ENCODE measurements at places on chromosomes 6 and 20.

GRCh38 chr6:128235556-128235955 lies 284.8 kb downstream of the PTPRK start:
- peak; percentile 2 for DNase-seq

- no peak for DNase-seq
Measured at GRCh38 chr6:38495518-38495917, 144.2 kb downstream of the BTBD9 start.

- DNase-seq = no peak
Measured at GRCh38 chr20:43798291-43799149, 71.7 kb upstream of the GTSF1L start.

- no peak for DNase-seq
Measured at GRCh38 chr6:2840749-2841061, 958 bp downstream of the SERPINB1 start.

GRCh38 chr6:155079985-155080452 lies 84.9 kb downstream of the TIAM2 start:
- DNase-seq = no peak

- DNase-seq = no peak
Measured at GRCh38 chr6:100464903-100465700, at the start of gene SIM1. Gene SIM1, minus strand, starts transcription at chr6:100464921. Its CDS starts 1,453 bp downstream, at chr6:100463468.

DNA sequence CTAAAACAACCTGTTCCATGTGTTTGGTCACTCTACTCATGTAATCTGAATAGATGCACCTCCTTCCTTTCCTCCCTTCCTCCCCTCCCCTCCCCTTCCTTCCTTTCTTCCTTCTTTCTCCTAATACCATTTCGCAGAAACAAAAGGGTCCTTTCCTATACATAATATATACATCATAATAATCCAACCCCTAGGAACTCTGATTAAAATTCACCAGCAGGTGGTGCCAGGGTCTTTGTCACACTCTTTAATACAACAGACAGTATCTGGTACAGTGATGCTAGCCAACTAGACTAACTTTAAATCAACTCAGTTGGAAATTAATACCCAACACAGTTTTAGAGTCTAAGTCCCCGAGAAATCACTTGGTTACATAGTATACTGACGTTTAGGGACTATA lies 181.2 kb upstream of the SHLD1 start:
- peak; percentile 22 for DNase-seq

DNA sequence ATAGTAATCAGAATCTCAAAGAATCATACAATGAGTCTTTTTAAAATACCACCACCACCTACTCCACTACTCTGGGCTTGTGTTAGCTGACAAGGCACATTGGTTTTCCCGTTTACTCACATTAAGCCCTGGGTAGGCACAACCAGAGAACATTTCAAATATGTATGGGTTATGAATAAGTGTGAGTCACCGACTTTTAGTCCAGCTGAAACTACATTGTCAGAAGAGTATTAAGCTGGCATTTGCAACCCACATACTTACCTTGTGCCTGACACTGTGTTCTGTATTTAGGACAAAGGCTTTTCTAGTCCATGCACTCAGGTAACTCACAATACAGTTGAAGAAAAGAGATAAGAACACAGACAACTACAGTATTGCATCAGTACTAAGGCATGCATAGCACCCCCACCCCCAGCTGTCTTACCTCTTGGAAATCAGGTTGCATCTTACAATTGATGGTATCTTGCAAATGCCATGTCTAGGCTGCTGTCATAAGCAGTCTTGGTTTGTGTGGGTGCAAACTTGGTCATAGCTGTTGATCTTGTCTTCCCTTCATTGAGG lies 40.3 kb upstream of the AHI1 start:
- DNase-seq = no peak

- no peak for DNase-seq
Measured at GRCh38 chr20:20821484-20822260, 109.2 kb upstream of the RALGAPA2 start.

- DNase-seq = no peak
Measured at GRCh38 chr20:60304931-60305330, 346.7 kb downstream of the CDH26 start.

- no peak for DNase-seq
Measured at GRCh38 chr20:33394718-33395117, 6.6 kb downstream of the CDK5RAP1 start.

DNA sequence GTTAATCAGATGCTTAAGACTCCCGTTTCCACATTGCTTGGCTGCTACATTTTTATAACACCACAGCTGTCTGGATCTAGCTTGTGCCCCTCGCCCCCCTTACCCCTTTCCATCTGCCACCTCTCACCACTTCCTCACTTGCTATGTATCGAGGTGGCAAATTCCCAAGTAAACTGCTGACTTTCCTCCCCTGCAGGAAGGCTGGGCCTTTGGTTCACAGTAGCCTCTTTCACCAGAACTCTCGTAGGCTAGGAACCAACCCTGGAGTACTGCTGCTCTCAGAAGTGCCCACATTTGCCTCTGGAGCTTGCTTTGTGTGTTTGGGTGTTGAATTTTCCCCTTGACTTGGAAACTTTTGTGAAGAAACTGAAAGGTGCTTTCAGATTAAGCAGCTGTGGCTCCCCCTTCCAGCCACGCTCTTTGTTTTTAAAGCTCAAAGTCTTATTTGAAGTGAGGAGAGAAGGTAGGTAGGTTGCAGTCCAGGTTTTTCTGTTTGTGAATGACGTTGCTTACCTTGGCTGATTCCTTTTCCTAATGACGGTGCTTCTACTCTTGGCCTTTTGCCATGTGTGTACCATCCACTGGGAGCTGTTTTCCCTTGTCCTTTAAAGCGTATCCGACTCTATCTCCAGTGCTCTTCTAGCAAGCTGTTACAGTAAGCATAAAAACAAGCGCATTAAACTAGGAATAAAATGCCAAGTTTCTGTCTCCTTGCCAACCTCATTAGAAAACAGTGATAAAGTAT lies 90.4 kb downstream of the CARMIL1 start:
- DNase-seq = no peak

- DNase-seq = no peak
Measured at GRCh38 chr6:97812940-97813339, 529.9 kb upstream of the MMS22L start.

DNA sequence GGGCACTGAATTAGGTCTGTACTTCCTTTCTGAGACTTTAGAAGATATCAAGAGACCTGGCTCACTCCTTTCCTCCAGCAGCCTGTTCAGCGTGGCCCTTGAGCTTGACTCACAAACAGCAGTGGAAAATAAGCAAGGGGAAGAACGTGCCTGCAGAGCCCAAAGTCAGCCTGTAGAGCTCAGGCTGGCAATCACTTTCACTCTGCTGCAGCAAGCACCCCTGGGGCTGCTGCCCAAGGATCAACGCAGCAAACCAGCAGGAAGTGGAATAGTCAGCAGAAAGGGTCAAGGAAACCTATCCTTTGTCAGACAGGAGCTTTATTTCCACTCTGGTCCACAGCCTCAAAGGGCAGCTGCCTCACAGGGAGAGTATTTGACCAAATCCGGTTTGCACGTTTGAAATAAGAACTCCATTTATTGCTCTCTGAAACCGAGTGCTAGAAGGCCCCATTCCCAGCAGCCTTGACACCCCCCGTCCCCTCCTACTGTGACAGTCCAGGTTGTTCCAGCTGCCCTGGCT lies 77.4 kb downstream of the PRDM1 start:
- DNase-seq = no peak

- no peak for DNase-seq
Measured at GRCh38 chr20:16061351-16061750, 511.9 kb downstream of the KIF16B start.

DNA sequence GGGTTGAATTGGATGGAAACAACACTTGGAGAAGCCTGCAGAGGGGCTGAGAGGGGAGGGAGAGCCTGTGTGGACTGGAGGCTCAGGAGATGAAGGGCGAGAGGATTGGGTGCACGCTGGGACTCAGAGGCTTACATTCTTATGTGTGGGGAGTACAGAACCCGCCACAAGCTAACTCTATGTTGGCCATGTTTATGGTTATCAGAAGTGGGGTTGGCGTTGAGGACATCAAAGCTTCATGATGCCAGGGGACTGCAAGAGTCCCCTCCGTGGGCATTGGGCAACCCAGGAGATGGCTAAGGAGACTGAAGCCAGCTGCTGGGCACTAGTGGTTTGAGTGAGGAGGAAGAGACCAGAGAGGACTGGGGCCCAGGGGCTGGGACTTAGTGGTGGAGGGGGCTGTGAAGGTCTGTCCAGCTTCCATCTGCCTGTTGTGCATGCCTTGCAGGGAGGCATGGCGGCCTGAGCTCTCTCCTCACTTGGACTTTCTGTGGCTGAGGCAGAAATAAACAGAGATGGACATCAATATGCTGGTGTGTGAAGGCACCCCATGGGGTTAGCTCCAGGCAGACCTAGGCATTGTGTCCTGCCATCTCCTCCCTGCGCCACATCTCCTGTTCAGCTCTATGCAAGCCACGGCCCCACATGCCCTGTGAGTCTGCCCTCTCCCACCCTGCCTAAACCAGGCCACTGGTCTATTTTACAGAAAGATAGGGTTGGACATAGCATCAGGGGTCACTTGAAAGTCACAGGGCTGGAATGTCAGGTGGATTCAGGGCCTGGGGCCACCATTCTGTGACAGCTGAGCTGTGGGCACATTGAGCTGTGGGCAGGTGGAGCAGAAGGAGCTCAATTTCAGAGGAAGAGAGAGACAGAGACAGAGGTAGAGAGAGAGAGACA lies 61.6 kb downstream of the PHACTR3 start:
- DNase-seq = no peak

DNA sequence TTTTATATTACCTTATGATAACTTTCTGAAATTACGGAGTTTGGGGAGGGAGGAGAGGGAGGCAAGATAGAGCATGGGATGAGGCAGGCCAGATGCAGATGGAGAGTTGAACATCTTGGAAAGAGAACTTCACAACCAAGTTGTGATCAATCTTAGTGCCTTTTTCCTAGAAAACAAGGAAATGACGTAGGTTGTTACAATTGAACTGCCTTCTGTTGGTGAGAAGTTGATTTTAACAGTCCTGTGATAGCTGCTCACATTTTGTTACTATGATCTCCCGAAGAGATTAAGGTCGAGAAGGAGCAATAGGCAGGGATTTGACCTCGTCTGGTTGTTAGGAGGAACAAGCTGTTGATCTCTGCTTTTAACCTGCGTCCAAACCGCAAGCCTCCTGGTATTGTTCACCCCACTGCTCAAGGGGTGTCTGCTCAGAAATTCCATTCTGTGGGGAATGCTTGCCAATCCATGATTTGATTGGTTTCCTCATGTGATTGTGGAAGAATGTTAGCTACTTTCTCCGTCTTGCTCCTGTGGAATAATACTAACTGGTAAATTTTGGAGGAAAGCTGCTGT lies 35.1 kb downstream of the TIAM2 start:
- no peak for DNase-seq

GRCh38 chr6:125471667-125472066 lies 169.9 kb upstream of the HDDC2 start:
- DNase-seq = no peak

DNA sequence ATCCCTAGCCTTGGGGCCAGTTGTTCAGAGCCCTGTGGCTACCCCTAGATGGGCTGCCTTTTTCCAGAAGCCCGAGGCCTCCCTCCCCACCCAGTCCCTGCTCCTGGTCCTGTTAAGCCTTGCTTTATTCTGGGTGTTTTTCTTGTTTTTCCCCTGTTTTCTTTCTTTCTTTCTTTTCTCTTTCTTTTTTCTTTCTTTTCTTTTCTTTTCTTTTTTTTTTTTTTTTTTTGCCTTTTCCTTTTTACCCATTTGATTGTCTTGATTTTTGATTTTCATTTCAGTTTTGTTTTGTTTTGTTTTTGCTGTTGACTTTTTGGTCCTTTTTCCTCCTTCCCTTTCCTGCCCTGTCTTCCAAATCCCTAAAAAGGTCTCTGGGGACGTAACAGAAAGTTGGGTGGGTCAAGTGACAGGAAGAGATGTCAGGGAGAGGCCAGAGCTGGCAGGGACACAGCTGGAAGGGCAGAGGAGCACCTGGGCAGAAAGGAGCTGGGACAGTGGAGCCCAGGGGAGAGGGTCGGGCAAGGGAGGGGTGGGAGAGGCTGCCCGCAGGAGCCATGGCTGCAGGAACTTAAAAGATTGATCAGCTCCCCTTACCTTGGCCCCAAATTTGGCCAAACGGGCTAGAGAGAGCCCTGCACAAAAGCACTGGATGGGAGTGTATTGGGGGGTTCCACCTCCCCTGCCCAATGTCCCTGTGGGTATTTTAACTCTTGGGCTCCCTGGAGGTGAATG lies 27.6 kb downstream of the MYH7B start:
- DNase-seq = no peak

GRCh38 chr6:168440520-168441433 lies at the start of gene SMOC2:
Gene SMOC2, plus strand, starts transcription at chr6:168441184. Its CDS starts 187 bp downstream, at chr6:168441371.
- DNase-seq = no peak

GRCh38 chr6:66555082-66555481 lies 848.1 kb upstream of the EYS start:
- no peak for DNase-seq

DNA sequence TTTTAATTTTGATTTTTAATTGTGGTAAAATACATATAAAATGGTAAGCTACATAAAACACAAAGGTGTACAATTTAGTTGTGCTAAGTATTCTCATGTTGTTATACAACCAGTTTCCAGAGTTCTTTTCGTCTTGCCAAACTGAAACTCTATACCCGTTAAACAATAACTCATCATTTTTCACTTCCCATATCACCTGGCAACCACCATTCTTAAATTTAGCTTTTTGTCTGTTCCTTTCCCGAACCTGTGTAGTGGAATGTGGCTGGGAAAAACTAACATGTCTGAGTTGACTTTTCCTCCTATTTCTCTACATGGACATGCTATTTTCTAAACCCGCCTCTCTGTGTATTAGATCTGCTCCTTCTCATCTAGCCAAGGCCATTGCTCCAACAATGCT lies 27.6 kb downstream of the RPRD1B start:
- DNase-seq = no peak

- DNase-seq = no peak
Measured at GRCh38 chr6:5490501-5491069, 229.3 kb downstream of the FARS2 start.

DNA sequence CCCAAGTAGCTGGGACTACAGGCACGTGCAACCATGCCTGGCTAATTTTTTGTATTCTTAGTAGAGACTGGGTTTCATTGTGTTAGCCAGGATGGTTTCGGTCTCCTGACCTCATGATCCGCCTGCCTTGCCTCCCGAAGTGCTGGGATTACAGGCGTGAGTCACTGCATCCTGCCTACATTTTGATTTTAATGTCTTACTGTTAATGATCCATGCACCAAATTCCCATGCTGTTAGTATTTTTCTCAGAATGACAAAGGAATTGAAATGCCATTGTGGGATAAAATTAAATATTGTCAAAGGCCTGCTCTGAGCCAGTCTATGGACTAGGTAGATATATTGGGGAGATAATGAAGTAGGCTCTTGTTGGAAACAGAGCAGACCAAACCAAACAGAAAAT lies 28.2 kb downstream of the CBFA2T2 start:
- DNase-seq = no peak

GRCh38 chr6:10316373-10316721 lies 98.5 kb downstream of the TFAP2A start:
- no peak for DNase-seq

DNA sequence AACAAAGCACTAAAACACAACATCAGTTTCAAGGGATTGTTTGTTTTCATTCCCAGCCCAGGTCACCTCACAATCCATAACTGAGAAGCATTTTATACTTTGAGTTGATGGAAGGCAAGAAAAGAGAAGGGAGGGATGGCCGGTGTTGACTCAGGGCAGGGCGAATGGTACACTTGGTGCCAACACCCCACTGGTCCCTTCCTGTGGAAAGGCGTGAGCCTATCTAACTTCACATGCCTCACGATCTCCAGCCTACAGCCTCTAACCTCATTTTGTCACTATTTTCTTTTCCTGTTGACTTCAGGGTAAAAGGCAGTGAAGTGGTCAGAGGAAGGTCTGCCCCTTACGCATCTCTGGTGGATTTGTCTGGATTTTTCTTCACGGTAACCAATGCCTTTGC lies 53.5 kb upstream of the SASH1 start:
- DNase-seq = no peak

Data from Panc1 (cell line).